ENCODE measurements at places on chromosomes 5 and 9. TPM values are rescaled to one million over a fixed set of nuclear protein-coding genes. Genes with fewer than 3 reads are reported as not detected.

DNA sequence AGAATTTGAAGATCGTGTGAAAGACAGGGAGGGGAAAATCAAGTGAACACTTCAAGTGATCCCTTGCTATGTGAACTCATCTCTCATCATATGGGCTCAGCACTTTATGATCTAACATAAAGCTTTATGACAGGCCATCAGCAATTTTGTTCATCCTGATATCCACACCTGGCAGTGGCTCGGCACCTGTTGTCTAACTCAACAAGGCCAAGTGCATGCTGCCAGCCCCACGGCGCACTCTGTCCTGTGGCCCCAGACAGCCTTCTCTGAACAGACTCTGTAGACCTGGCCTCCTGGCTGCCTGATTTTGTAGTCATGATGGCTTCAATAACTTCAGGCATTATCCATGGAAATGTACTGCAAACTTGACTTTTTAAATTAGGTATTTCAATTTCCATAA, 106.3 kb downstream of the MEF2C start:
- DNase-seq, result no peak

GRCh38 chr5:178514851-178515418, 75.3 kb downstream of the COL23A1 start:
- no peak for DNase-seq

DNA sequence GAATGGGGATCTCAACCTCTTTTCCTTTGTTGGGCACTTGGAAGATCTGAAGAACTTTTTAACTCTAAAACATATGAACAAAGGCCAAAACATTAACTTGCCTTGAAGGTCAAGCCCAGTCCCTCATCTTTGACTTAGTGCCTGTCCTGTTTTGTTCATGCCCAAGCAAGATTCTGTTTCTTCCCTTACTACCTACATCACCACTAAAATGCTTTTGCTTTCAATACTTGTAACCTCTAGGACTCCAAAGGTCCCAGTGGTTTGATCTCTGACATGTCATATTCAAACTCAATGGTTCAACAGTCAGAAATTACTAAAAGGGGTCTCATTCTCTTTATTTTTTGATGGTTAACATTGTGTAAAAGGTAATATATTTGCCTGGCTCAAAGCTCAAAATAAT, 24.0 kb downstream of the GLRX start:
- DNase-seq, result no peak

DNA sequence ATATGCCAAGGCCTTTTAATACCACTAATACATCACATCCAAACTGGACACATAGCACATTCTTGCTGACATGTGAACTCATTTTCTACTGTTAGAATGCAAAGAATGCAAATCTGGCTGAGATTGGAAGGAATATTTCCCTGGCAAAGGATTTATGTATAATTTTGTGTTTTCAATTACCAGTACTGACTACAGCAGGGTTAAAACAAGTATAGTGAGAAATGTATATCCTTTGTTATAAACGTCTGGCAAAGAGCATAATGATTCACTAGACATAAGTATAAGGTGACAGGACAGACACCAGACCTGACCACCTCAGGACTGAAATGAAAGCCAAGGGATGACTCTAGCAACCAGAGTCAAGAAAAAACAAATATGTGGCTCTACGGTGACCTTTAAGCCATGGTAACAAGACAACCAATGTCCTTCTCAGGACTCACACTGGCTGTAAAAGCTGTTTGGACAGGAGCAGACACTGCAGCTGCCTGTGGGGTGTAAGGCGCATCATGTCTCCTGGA, 95.0 kb downstream of the MRPS27 start:
- peak; percentile 71 for DNase-seq

DNA sequence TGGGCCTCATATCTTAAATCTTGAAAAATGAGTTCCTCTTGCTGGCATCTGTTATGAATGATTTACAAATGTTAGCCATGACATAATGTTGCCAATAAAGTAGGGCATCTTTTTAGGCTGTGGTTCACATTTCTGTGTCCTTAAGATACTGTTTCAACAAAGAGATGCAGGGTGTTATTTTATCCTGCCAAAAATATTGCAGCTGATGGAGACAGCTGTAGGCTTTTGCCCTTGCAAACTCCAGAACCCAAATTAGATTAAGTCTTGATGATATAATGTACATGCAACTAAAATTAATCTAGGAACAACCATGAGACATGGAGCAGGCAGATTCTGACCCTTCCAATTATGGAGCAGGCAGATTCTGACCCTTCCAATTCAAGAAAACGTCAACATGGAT, 228.2 kb upstream of the GRIN3A start:
- DNase-seq, result no peak

GRCh38 chr5:59348189-59348588, 545.3 kb downstream of the PDE4D start:
- DNase-seq, result no peak

DNA sequence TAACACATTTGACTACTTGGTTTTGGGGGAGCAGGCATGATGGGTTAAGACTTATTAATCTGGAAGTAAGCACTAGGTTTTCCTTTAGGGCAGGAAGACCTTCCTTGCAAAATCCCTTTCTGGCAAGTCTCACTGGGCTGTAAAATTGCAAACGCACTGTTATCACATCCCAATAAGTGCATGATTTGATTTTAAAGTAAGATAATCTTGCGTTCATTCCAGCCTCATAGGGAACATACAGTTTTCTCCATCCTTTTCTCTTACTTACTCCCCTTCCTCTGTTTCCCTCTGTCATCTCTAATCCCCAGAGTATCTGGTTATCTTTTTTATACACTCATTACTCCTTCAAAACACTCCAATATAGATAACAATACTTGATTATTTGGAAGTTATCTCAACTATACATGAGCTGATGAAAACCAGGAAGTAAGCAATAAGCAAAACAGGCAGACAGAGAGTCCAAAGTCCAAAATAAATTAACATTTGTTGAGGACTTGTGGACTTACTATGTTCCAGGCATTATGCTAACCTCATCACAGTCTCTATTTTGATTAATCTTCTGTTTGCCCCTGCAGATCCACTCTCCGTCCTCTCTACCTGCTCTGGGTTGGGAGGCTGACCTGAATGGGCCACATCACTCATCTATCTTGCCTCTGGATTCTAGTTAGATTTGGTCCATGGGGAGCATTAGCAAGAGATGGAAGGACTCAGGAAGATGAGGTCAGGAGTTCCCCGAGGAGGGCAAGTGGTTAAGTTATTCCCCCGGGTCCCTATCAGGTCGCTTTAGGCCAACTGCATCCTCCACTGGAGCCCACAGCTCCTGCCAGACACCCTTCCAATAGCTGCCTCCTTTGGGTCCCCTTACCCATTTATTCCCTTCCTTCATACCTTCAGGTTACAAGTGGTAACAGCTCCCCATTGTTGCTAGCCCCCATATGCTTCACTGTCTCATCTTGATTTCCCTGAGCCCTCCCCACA, 60.2 kb downstream of the SLC22A5 start:
- no peak for DNase-seq

The NPDC1 gene
- 2.8 TPM for total RNA-seq

Data from IMR-90 (cell line).